ENCODE measurements at places on chromosomes 6 and 20. TPM values are rescaled to one million over a fixed set of nuclear protein-coding genes. Genes with fewer than 3 reads are reported as not detected.
A peak's percentile ranks its signal among the peaks of the same experiment; 100 is the strongest.

- DNase-seq, result no peak
- no peak overlapping the region for H3K4me3 ChIP-seq
- peaks cover 8% of the 10 kb centered on the region for H3K36me3 ChIP-seq
- no peak overlapping the region for H3K27ac ChIP-seq
These were observed 17.6 kb downstream of the SLC18B1 start for GRCh38 chr6:132780770-132781371.

DNA sequence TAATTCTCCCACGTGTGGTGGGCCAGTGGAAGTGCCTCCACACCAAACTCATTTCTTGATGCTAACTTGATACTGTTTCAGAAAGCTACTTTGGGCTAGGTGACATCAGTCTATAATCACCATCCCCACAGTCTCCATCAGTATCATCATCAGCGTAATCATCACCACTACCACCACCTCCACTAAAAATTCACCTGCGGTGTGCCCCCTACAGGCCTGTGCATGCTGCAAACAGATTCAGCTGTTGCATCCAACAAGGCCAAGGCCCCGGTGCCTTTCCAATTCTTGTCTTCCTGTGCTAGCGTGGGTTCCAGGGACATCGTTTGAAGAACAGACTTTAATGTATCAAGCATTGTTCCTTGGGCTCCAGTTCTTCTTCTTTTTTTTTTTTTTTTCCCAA, 201.3 kb upstream of the EXOC2 start:
- no peak for DNase-seq
- no peaks in the 10 kb centered on the region for H3K27me3 ChIP-seq
- no peaks in the 10 kb centered on the region for H3K36me3 ChIP-seq

GRCh38 chr6:145704143-145704781, 31.1 kb downstream of the EPM2A start:
- no peaks in the 10 kb centered on the region for H3K4me1 ChIP-seq
- no peaks in the 10 kb centered on the region for H3K27me3 ChIP-seq
- H3K36me3 ChIP-seq, result no peaks in the 10 kb centered on the region
- H3K4me3 ChIP-seq, result no peak overlapping the region
- H3K27ac ChIP-seq, result no peak overlapping the region

GRCh38 chr6:157978021-157978783, 3.5 kb upstream of the SYNJ2 start:
- no peaks in the 10 kb centered on the region for H3K27me3 ChIP-seq
- H3K4me1 ChIP-seq, result peaks cover 27% of the 10 kb centered on the region
- no peak overlapping the region for H3K27ac ChIP-seq
- H3K4me3 ChIP-seq, result no peak overlapping the region

- H3K27me3 ChIP-seq, result no peaks in the 10 kb centered on the region
- H3K36me3 ChIP-seq, result no peaks in the 10 kb centered on the region
- H3K27ac ChIP-seq, result no peak overlapping the region
- no peak for DNase-seq
These were observed 67.3 kb upstream of the ZNF217 start for GRCh38 chr20:53660947-53661381.

GRCh38 chr20:45406260-45407066, 1.6 kb upstream of the DBNDD2 start:
- peak; percentile 78 for DNase-seq
- H3K27ac ChIP-seq, result peak overlapping the region; percentile 79
- no peaks in the 10 kb centered on the region for H3K36me3 ChIP-seq
- H3K4me1 ChIP-seq, result peaks cover 19% of the 10 kb centered on the region
- H3K27me3 ChIP-seq, result no peaks in the 10 kb centered on the region

- no peaks in the 10 kb centered on the region for H3K36me3 ChIP-seq
- H3K4me1 ChIP-seq, result no peaks in the 10 kb centered on the region
- H3K27me3 ChIP-seq, result no peaks in the 10 kb centered on the region
- DNase-seq, result no peak
- no peak overlapping the region for H3K27ac ChIP-seq
These were observed 37.1 kb downstream of the AFG1L start for GRCh38 chr6:108331982-108332381.

- no peak for DNase-seq
- no peaks in the 10 kb centered on the region for H3K36me3 ChIP-seq
- H3K4me3 ChIP-seq, result no peak overlapping the region
- H3K27me3 ChIP-seq, result no peaks in the 10 kb centered on the region
- no peaks in the 10 kb centered on the region for H3K4me1 ChIP-seq
- H3K27ac ChIP-seq, result no peak overlapping the region
These were observed 121.9 kb downstream of the MTHFD1L start for GRCh38 chr6:150987371-150987828.

The C6orf141 gene
- total RNA-seq, result 20.8 TPM

The OR2J3 gene
- total RNA-seq, result not detected

The PTPRT gene
- 0.33 TPM for total RNA-seq
